ENCODE measurements at places on chromosomes 16 and 17.
A peak's percentile ranks its signal among the peaks of the same experiment; 100 is the strongest.

- DNase-seq = no peak
Measured at GRCh38 chr16:85704011-85704410, 15.3 kb upstream of the GINS2 start.

DNA sequence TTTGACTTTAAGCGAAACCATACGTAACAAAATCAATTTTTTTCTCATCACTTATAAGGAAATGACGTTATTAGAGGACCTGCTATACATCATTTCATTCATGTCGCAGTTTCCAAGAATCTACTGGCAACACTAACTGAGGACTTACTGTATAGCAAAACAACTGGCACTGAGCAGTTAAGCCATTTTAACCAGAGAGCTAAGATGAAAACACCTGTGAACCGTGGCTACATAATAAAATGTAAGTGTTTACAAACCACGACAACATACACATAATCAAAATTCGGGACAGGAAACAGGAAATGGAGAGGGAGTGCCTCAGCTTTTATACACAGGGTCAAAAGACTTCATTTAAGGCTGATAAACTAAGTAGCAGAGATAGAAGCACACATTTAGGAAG lies 29.5 kb downstream of the METTL16 start:
- no peak for DNase-seq

DNA sequence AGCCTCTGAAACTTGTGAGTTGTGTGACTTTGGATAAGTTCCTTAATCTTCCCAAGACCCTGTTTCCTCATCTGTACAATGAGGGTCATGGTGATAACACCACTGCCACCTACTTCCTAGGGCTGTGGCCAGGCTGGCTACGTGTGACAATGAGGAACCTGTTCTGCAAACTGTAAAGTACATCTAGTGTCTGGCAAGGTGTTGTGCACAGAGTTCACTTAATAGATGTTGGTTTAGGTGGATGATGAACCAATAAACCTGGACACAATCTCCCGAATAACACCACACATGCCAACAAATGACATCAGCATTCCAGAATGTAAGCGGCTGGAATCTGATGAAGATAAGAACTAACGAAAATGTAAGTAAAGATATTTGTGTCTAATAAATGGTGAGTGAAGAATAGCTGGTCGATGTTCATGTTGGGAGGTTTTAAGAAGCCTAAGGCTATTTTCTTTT lies 82.3 kb downstream of the MARCHF10 start:
- no peak for DNase-seq

DNA sequence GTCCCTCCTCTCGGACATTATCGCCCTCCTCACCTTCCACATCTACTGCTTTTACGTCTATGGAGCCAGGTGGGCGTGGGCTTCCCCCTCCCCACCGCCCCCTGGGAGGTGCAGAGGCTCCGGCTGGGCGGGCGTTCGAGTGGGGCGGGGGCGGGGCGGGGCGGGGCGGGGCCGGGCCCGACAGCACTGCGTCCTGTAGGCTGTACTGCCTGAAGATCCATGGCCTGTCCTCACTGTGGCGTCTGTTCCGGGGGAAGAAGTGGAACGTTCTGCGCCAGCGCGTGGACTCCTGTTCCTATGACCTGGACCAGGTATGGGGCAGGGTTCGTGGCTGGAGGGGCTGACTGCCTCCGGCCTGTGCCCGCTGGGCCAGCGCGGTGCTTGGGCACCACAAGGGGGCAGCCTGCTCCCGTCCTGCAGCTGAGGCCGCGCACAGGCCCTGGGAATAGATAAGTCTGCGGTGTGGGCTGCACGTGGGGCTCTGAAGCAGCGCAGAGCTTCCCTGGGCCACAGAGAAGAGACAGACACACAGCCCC lies 9.2 kb downstream of the PIGQ start:
- DNase-seq = no peak

DNA sequence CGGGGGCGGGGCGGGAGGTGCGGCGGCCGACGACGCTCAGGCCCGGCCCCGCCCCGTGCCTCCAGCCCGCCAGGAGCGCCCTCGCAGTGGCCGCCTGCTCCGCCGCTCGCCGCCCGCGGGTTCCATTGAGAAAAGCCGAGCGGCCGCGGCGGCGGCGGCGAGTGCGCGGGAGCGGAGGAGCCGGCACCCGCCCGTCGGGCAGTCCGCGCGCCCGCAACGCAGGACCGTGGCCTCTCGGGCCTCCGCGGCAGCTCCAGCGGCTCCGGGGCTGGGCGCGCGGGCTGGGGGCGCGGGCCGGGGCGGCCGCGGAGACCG lies at the start of gene ZFPM1:
Gene ZFPM1 (plus strand): TSS at position 64 of the 315 bp plus-strand sequence. CDS start 359 bp downstream, outside the sequence.
- no peak for DNase-seq

GRCh38 chr16:49493836-49494235 lies 120.2 kb downstream of the C16orf78 start:
- no peak for DNase-seq

DNA sequence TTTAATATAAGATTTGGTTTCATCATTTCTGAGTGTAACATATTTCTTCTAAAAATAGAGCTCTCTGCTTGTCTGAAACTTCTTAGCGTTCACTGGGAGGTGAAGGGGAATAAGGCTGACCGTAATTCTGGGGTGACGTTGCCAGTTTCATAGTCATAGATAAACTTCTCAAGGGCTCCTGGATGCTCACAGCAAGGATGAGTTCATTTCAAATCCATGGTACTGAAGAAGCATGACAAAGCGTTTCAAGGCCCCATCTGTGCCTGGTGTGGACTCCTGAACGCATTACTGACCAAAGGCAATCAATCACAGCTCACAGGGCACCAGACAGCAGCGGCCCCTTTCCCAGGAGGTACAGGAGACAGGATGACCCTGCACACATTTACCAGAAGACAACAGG lies 12.0 kb upstream of the EVPL start:
- no peak for DNase-seq

GRCh38 chr17:4827399-4827798 lies 5.7 kb upstream of the MINK1 start:
- DNase-seq = no peak

- DNase-seq = peak; percentile 65
Measured at GRCh38 chr17:66906321-66907278, 57.9 kb upstream of the CACNG4 start.

Data from left renal pelvis (tissue), 4 donors.